ENCODE measurements at places on chromosomes 16 and 17. TPM values are rescaled to one million over a fixed set of nuclear protein-coding genes. Genes with fewer than 3 reads are reported as not detected.

Gene SLC13A5
- total RNA-seq, result not detected

DNA sequence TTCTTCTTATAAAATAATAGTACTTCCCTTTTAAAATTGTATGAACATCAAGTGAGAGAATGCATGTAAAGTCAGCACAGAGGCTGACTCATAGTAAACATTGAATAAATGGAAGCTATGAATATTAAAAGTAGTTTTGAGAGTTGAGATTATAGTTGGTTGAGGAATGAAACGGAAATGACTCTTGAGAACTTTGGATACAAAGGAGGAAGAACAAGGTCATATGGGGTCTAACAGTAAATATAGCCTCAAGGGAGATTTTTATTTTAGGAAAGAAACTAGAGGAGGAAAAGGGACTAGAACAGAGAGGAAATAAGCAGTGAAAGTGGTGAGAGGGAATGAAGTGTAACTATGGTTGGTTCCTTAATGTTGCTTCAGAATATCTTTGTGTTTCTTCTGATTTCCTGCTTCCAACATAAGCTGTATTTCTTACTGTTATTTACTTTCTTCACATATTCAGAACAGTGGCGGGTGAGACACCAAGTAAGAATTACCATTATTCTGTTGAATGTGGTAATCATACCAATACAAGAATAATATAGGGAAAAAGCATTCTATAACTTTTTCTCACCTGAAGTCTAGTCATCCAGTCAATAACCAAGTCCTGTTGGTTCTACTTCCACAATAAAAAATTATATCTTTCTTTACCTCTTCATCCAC is 165.1 kb downstream of the CHD9 start:
- no peak for DNase-seq

- no peak for DNase-seq
Observed at GRCh38 chr16:27217256-27217655, 13.9 kb downstream of the KDM8 start.

DNA sequence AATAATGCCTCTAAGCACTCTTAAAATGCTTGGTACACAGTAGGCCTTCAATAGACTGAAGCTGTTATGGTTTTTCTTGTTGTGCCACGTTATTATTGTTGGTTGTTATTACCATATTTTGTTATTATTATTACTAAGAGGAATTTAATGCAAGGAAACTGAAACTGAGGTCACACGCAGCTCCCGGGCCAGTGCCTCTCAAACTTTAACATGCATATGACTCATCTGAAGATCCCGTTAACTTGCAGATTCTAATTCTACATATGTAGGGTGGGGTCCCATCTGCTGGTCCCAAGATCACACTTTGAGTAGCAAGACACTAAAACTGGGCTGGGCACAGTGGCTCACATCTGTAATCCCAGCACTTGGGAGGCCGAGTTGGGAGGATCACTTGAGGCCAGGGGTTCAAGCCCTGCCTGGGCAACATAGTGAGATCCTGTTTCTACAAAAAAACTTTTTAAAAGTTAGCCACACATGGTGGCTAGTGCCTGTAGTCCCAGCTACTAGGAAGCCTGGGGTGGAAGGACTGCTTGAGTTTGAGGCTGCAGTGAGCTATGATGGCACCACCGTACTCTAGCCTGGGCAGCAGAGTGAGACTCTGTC is 888 bp downstream of the ACSM5 start:
- DNase-seq, result peak; percentile 55

GRCh38 chr17:71342737-71343136 is 778.1 kb upstream of the SOX9 start:
- no peak for DNase-seq

DNA sequence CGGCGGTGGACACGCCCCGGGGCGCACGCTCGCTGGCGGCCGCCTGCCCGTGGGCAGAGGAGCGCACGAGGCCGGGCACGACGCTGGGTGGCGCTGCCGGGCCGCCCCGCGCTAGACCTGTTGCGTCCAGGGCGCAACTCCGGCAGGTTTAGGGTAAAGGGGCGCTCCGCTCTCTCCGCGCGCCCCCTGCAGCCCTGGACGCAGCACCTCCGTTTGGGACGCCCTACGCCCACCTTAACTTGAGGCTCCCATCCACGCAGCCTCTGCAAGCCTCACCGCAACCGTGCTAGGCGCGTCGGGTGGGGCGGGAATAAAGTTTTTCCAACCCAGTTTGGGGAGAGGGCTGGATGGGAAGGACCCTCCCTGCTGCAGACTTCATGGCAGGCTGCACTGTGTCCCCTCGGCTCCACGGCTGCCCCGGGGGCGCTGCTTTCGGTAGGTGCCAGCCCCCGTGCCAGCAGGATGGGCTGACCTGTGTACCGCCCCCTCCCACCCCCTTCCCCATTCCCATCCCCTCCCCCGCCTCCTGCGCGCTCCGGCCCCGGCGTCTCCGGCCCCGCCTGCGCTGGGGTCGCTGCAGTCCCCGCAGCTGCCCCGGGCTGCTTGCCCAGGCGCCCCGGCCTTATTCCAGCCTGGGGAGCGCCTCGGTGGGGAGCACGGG is at the start of gene SYT17:
Gene SYT17 (plus strand): TSS at position 531 of the 661 bp plus-strand sequence. CDS start 407 bp downstream, outside the sequence.
- DNase-seq, result peak; percentile 81

Gene MPV17L
- 1.3 TPM for total RNA-seq

Gene FAM222B
- 0.46 TPM for total RNA-seq
